Spinal cord (tissue), 10 donors: ENCODE measurements at places on chromosomes 7 and 10.
A peak's percentile ranks its signal among the peaks of the same experiment; 100 is the strongest.

DNA sequence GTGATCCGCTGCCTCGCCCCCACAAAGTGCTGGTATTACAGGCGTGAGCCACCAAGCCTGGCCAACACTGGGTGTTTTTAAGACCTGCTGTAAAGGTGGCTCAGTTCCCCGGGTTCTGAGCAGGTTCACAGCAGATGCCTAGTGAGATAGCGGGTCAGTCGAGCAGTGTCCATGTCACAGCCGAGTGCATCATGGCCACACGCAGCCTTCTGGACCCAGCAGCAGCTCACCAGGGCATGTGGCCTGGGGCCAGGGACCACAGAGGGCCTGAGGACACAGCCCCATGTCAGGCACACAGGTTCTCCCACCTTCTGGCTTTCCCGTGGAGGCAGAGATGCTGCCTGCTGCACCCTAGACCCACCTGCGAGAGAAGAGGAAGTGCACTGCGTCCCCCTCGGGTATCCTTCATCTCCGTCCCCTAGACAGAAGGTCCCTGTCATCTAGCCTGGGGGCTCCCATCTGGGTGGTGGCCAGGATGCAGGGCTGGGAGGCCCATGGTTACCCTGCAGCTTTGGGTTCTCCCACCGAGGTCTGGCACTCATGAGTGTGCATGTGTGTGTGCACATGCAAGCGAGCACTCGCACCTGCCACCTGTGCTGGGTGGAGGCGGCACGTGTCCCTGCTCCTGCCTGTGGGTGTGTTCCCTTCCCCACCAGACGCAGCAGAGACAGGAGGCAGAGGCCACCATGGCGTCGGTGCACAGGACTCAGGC is 98.6 kb downstream of the NKX6-2 start:
- no peak for DNase-seq

DNA sequence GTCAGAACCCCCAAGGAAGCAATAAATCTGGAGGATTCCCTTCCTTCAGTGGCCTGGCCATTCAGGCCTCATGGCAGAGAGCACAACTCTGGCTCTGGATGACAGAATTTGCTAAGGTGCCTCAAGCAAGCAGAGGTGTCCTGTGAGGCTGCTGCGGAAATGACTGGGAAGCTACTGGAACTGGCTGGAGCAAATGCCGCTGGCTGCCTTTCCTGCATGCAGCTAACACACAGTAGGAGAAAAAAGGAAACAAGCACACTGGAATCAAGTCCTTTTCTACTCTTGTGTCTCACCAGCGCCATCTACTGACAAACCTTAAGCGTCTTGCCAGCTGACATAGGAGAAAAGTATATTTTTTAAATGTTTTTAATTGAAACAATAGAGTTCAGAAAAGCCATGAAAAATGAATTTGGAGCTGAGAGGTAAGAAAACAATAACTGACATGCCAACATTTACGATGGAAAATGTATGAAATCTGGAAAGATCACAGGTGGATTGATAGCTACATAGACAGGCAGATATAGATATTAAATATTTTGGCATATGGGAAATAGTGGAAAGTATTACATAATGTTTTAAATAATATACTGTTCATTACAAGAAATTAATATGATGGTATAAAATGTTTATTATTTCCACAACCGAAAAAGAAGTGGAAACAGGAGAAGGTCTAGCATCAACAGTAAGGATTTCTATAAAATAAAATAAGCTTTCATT is 951.6 kb downstream of the ANKRD7 start:
- peak; percentile 66 for DNase-seq

DNA sequence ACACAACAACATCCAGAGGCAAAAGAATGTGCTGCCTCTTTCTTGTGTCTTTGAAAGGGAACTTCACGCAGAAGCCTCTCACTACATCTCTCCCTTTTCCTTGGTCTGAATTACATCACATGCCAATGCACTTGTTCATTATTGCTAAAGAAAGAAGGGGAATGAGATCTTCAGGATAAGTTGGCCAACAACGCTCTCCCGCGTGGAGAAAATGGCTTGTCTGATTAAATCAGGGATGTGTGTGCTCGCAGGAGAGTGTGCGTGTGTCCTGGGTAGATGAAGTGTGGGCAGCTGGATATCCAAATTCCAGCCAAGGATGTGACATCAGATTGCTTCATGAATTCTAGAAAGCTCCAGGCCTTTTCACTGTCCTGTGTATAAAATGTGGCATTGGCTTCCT is 541.6 kb upstream of the FZD8 start:
- DNase-seq = no peak

GRCh38 chr7:28298870-28299518 is 113.3 kb upstream of the CREB5 start:
- DNase-seq = peak; percentile 82

- DNase-seq = no peak
Observed at GRCh38 chr7:15829691-15830090, 143.2 kb upstream of the MEOX2 start.

DNA sequence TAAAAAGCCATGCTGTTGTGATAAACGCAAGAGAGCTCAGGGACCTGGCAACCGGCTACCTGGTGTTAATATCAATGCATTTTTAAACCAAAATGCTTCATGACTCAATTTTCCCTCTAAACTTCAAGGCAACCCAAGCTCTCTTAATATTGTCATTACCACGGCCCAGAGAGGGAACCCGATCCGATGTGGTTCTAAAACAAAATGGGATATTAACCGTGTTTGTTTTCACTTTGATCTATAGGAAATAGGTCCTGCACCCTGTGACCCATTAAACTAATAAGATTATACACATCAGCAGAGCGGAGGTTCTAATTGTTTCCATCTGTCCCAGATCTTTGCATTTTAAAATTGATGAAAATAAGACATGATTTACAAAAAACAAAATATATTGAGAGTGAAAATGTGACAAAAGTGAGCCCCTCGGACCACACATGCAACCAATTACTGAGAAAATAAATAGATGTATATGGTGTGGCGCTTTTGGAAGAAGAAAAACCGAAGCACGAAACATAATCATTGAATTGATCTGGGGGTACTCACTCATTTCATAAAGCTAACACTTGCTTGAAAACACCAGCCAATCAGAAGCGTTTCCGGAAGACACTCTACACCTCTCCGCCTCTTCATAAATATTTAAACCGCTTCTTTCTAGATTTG is 290.3 kb upstream of the NFE2L3 start:
- peak; percentile 64 for DNase-seq

GRCh38 chr7:25565949-25566348 is 337.7 kb upstream of the NPVF start:
- peak; percentile 76 for DNase-seq

- no peak for DNase-seq
Observed at GRCh38 chr7:99561737-99562051, 3.3 kb downstream of the ZNF655 start.

DNA sequence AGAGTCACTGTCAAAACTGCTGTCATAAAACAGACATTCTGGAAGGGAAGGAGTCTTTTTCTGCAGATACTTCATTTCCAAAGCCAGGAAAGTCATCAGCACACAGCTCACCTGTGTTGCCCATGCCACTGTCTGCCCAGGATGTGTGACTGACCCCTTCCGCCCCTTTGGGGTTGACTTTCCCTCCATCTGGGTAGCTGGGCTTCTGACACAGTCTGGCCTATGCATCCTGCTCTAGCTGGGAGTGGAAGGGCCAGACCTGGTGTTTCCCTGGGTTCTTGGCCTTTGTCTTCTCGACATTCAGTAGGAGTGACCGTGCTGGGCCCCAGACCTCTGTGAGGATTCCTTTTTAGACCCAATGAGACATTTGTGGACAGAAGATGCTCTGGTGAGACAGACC is 378.9 kb upstream of the NUPR2 start:
- DNase-seq = no peak

DNA sequence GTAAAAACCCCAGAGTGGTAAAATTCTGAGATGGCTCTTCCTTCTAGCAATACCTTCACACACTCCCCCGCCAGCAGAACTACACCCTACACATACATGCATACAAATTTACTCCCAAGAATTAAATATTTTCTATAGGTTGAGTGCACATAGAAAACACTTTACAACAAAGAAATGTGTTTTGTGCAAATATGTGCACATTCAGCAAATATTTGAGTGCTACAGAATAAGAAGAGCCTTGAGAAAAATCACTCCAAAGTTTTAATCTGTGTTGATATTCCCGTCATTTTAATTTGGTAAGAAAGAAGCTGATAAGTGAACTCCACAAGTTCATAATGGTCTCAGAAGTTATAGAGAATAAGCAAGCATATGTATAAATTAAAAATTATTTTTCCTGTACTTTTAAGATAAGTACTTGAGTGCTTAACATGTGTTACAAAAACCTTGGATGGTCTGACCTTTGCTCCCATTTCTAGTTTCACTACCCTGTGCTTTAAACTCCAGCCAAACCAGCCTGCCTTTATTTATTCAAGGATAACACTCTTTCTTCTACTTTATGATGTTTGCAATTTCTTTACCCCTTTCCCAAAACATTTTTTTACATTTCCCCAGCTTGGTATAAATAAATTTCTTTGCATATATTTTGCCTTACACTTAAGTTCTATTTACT is 733.5 kb upstream of the LRRTM3 start:
- DNase-seq = no peak

- DNase-seq = peak; percentile 35
Observed at GRCh38 chr7:23261843-23262452, 15.4 kb downstream of the GPNMB start.

GRCh38 chr7:33550979-33551378 is 354.4 kb upstream of the BMPER start:
- DNase-seq = no peak

- no peak for DNase-seq
Observed at GRCh38 chr7:33916357-33917081, 11.2 kb downstream of the BMPER start.

- no peak for DNase-seq
Observed at GRCh38 chr10:59970396-59971368, 64.3 kb upstream of the CCDC6 start.

GRCh38 chr7:5711409-5711808 is 70.1 kb downstream of the RNF216 start:
- DNase-seq = no peak

GRCh38 chr10:28761084-28761846 is 83.9 kb downstream of the BAMBI start:
- DNase-seq = peak; percentile 38

DNA sequence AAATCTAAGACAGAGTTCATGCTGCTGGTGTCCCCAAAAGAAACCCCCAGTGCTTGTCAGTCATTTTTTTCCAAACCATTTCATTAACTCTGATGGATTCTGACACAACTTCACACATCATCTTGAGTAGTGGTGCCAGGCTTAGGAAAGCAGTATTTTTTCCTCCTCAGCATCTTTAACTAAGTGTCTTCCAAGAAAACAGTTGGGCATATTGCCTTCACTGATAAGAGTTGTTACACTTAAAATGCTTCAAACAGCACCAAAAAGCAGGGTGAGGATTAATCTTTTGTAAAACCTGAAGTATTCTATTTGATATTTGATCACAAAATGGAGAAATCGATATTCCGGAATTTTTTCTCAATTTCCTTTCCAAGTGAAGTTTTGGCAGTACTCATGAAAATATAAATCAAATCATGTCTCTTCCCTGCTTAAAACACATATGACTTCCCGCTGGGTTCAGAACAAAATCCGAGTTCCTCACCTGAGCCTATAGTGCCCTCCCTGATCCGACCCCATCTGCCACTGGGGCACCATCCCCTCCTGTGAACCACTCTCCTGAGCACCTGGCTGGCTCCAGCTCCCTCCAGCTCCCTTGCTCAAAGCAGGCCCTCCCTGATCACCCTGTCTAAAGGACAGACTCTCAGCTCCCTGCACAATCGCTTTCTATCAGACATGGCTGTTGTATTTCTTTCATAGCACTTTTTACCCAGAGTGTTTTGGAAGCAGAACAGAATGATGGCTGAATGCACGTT is 61.6 kb downstream of the CYTH3 start:
- DNase-seq = no peak

DNA sequence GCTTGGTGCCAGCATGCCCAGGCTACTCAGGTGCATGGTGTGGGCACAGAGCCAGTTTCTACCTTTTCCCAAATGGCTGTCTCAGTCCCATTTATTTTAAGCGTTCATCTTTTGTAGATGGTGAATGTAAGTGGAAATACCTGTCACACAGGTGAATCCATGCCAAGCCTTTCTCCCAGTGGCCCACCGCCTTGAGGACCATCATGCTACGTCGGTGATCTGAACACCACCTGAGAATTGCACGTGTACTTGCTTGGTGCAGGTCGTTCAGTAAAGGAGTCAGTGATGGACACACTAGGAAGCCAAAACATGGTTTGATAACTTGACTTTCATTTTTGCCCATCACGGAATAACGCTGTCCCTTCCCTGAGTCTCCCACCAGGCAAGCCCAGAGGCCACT is 666.7 kb upstream of the FOXK1 start:
- DNase-seq = no peak

DNA sequence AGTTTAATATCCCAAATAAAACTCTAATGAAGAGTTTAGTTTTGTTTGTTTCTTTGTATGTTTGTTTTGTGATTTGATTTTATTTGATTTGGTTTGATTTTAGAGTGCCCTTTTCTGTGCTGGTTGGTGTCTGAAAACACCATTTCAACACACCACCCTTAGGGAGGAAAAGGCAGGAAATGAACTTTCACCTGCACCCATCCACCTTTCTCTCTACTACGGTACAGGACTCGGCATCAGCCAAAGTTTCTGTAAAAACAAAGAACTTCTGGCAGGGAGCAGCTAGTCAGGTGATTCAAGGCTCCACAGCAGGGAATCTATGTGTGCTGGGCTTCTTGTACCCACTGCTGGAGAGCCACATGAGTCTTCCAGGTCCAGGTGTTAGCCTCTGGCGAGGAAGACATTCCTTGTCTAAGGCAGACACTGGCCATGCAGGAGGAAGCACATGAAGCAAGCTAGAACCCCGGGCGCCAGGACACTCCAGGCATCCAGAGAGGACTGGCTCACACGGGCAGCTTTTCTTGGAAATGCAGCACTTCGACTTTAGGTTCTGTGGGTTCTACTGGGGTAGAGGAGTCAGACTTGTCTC is 22.1 kb upstream of the STK17A start:
- no peak for DNase-seq

- DNase-seq = no peak
Observed at GRCh38 chr7:122902751-122903495, 16.7 kb upstream of the CADPS2 start.

GRCh38 chr7:29319719-29320521 is 125.3 kb downstream of the CHN2 start:
- peak; percentile 38 for DNase-seq

GRCh38 chr10:70753026-70753663 is 32.0 kb downstream of the TBATA start:
- DNase-seq = no peak

DNA sequence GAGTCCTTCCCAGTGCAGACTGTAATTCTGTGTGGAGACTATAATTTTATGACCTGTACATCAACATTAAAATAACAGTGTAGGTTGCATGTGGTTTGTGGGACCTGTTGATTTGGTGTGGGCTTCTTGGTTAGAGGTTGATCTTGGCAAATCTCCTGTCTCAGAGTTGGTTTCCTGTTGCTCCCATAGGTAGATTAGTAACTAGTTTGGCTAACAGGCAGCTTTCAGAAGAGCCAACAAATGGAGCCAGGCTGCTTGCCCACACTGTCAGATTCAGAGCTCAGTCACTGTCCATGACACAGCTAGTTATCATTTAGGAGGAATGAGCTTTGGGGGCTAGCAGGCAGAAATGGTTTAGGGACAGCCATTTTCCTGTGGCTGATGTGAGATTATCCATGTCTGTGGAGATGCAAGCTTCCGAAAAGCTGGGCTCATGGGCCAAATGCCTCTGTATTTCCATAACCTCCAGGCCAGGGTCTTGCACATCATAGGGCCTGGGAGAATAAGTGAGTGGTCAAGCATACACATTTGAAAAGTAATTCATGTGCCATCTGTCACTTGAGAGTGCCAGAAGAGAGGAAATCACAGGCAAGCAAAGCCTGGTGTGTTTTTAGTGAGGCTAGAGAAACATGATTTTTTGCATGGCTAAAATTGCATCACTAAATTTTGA is 33.4 kb downstream of the CCM2 start:
- no peak for DNase-seq
